Smooth muscle cell of the pulmonary artery (primary cell): ENCODE measurements at places on chromosomes 3 and 15. TPM values are rescaled to one million over a fixed set of nuclear protein-coding genes. Genes with fewer than 3 reads are reported as not detected.

Gene CIDEC
- total RNA-seq = not detected in 2 replicates

Gene KLHL6
- under 0.01 TPM in 1 of 2 replicates, not detected in the other for total RNA-seq

Gene CNTN4
- under 0.01 TPM in 1 of 2 replicates, not detected in the other for total RNA-seq

Gene GPR15
- total RNA-seq = not detected in 2 replicates

Gene SPINK8
- not detected in 2 replicates for total RNA-seq

Gene PLSCR2
- 0.26 TPM in 1 of 2 replicates, not detected in the other for total RNA-seq

Gene SLC12A1
- not detected in 2 replicates for total RNA-seq

Gene FILIP1L
- 23.8 and 24.7 TPM in 2 replicates for total RNA-seq

Gene GOLGA8M
- total RNA-seq = 1.8 and 2.0 TPM in 2 replicates

Gene ZIC4
- 0.07 TPM in 1 of 2 replicates, not detected in the other for total RNA-seq

Gene CHRNA3
- not detected in 2 replicates for total RNA-seq

Gene SLC9C1
- 0.20 and 0.43 TPM in 2 replicates for total RNA-seq

Gene NDN
- total RNA-seq = 65.9 and 66.9 TPM in 2 replicates

Gene NRG4
- total RNA-seq = 0.17 and 0.20 TPM in 2 replicates

Gene FETUB
- total RNA-seq = not detected in 2 replicates

Gene BNC1
- 0.91 and 21.4 TPM in 2 replicates for total RNA-seq

Gene PPARG
- total RNA-seq = 6.9 and 25.3 TPM in 2 replicates
